SK-MEL-5 (cell line): ENCODE measurements at places on chromosomes 3 and 15. TPM values are rescaled to one million over a fixed set of nuclear protein-coding genes. Genes with fewer than 3 reads are reported as not detected.
A peak's percentile ranks its signal among the peaks of the same experiment; 100 is the strongest.

DNA sequence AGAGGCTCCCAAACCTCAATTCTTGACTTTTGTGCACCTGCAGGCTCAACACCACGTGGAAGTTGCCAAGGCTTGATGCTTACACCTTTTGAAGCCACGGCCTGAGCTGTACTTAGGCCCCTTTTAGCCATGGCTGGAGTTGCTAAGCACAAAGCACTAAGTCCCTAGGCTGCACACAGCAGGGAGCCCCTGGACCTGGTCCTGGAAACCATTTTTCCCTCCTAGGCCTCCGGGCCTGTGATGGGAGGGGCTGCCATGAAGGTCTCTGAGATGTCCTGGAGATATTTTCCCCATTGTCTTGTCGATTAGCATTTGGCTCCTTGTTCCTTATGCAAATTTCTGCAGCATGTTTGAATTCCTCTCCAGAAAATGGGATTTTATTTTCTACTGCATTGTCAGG lies 247.1 kb upstream of the ARPP21 start:
- no peak for DNase-seq

GRCh38 chr3:42780398-42780797 lies 7.3 kb upstream of the CCDC13 start:
- DNase-seq, result no peak

DNA sequence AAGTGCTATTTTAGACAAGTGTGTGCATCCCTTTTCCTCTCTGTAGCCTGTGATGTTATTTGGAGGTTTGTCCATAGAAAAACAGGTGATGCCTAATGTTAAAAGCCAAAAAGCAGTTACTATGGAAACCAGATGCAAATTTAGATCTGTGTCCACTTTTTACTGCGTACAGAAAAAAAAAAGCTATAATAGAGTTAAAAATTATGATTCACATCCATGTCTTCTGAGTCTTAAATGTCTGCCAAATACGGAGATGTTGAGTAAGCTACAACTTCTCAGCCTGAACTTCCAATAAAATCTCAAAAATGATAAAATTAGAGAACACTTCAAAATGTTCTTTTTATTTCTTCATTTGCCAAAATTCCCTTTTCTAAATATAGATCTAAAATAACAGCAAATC lies 74.2 kb upstream of the GAP43 start:
- no peak for DNase-seq

- no peak for DNase-seq
Measured at GRCh38 chr3:34346656-34347055, 548.2 kb downstream of the PDCD6IP start.

DNA sequence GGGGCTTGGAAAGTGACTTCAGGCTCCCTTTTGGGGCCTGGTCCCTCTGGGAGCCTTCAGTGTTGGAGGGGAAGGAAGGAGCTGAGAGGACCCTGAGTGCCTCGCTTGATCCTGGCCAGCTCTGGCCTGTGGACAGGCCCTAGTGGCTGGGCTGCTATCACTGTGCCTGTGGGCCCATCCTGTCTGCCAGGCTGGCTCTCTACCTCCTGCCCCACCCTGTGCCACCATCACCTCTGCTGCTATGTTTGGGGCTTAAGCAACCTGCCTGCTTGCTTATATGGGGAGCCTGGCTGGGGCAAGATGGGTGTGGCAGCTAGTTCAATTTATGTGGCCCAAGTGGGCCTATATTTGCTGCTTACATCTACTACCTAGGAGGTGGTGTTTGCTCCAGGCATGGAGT lies 7.1 kb downstream of the TEX264 start:
- no peak for DNase-seq

GRCh38 chr3:40350529-40350928 lies 36.5 kb upstream of the ENTPD3 start:
- no peak for DNase-seq

HYAL3 gene
- total RNA-seq, result 4.1 and 5.7 TPM in 2 replicates

DNA sequence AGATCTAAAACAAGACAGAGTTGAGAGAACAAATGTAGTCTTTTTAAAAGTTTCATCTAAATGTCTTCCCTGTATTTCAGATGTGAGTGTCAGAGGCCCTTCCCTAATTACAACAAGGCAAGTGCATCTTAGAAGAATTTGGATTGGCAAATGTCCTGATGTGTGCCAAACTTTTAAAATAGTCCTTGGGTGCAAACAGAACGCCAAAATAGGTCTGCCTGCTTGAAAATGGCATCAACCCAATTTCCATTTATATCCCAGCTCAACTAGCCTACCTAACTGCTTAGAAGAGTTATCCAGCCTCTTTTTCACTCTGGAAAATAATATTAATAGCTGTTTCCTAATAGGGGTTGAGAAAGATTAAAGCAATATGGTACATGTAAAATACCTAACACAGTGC lies 311.8 kb upstream of the ARRDC4 start:
- DNase-seq, result no peak

- peak; percentile 46 for DNase-seq
Measured at GRCh38 chr3:171383206-171384018, 76.8 kb downstream of the TNIK start.

ALAS1 gene
- 98.8 and 103 TPM in 2 replicates for total RNA-seq

GRCh38 chr3:82038556-82038955 lies 277.1 kb upstream of the GBE1 start:
- no peak for DNase-seq

DNA sequence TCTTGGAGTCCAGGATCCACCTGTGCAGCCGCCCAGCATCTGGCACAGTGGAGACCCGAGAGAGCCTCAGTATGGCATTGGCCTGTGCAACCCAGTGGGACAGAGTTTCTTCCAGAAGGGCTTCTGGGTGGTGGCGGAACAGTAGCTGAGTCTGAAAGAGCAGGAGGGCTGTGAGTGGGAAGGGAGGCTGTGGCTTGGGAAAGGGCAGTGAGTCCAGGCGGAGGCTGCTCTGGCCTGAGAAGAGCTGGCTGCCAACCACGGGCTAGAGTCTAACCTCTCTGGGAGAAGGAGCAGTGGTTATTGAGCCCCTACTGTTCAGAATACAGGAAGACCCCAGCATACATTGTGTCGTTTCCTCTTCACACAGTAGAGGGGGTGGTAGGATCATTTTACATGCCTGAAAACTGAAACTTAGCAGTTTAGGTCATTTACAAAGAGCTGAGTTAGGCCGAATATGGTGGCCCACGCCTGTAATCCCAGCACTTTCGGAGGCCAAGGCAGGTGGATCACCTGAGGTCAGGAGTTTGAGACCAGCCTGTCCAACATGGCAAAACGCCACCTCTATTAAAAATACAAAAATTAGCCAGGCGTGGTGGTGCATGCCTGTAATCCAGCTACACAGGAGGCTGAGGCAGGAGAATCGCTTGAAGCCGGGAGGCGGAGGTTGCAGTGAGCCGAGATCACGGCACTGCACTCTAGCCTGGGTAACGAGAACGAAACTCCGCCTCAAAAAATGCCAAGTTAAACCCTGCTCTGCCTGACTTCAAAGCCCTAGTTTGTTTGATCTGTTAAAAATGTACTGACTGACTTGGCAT lies 3.2 kb downstream of the AEN start:
- peak; percentile 60 for DNase-seq

C3orf20 gene
- not detected in 2 replicates for total RNA-seq
